ENCODE measurements at places on chromosomes 3 and 15. TPM values are rescaled to one million over a fixed set of nuclear protein-coding genes. Genes with fewer than 3 reads are reported as not detected.
A peak's percentile ranks its signal among the peaks of the same experiment; 100 is the strongest.

GRCh38 chr15:47750030-47750739, 32.9 kb downstream of the SEMA6D start:
- DNase-seq, result peak; percentile 79

GRCh38 chr3:116432795-116433194, 12.5 kb downstream of the LSAMP start:
- no peak for DNase-seq

GRCh38 chr3:171561596-171562323, 101.6 kb upstream of the TNIK start:
- DNase-seq, result no peak

TMEM158 gene
- 181 TPM for total RNA-seq

- DNase-seq, result no peak
Observed at GRCh38 chr3:94307588-94307987, 244.7 kb downstream of the NSUN3 start.

DNA sequence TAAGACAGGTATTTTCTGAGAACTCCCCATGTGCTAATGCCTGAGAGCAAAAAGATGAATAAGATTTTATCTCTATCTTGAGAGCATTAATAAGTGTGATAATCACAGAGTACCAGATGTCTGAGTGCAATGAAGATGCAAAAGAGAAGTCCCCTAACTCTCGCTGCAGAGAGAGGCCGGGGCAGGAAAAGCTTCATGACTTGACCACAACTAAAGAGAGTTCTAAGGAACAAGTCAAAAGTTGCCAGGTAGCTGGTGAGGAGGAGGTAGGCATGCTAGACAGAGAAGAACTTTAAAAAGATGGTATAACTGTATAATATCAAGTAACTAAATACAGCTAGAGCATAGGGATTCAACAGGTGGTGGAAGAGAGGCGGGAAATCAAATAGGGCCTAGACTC, 28.8 kb downstream of the MTMR10 start:
- no peak for DNase-seq

DNA sequence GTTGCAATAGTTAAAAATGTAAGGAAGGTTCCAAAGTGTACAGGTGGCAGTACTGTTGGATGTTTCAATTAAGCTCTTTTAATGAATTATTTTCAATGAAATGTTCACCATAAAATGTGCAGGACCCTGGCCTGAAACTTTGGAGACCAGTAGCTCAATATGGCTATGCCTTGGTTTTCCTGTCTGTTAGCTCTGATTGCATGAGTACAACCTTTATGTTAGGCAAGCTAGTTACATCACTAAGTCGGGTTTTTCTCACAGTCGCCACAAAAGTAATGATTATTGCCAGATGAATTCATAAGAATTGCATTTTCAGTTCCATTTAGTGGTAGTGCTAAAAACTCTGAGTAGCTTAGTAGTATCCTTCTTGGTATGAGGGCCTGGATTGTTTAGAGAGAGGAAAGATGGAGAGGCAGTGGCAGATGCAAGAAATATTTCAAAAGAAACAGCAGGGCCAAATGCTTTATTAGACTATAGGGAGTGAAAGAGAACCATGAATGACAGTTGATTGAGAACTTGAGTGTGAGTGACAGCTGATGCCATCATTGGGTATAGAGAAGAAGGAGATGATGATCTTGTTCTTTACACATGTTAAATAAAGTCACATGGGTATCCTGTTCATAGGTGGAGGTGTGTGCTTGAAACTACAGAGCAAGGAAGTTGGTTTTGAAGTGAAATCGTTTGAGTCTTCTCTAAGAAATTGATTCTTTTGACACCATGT, 109.5 kb downstream of the AKAP13 start:
- no peak for DNase-seq

CHRFAM7A gene
- 4.6 TPM for total RNA-seq

DNA sequence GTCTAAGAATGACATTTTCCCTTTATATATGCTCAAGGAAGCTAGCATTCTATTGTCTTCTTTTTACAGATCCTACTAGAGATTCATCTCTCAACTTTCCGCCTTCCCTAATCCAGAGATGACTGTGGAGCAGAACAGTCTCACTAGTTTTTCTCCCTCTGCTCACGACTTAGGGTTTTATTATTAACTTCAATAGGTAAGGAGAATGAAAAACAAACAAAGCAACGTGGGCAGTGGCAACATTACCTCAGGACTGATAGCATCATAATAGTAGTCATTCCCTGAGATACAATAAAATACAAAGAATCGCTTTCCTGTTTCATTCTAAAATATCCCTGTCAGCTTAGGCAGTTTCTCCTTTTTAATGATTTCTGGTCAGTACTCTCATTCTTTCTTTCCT, 154.3 kb upstream of the PLAAT1 start:
- no peak for DNase-seq

DNA sequence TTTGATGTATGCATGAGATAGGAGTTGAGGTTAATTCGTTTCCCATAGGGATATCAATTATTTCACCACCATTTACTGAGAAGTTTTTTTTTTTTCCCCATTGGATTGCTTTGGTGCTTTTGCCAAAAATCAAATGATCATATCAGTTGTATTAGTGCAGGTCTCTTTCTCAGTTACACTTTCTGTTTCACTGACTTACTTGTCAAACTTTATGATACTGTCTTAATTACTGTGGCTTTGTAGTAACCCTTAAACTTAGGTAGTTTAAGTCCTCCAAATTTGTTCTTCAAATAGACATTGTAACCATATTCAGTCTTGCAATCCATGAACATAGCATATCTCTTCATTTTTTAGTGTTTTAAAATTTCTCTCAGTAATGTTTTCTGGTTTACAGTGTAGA, 259.9 kb upstream of the SLCO3A1 start:
- no peak for DNase-seq

GREM1 gene
- total RNA-seq, result 138 TPM

DNA sequence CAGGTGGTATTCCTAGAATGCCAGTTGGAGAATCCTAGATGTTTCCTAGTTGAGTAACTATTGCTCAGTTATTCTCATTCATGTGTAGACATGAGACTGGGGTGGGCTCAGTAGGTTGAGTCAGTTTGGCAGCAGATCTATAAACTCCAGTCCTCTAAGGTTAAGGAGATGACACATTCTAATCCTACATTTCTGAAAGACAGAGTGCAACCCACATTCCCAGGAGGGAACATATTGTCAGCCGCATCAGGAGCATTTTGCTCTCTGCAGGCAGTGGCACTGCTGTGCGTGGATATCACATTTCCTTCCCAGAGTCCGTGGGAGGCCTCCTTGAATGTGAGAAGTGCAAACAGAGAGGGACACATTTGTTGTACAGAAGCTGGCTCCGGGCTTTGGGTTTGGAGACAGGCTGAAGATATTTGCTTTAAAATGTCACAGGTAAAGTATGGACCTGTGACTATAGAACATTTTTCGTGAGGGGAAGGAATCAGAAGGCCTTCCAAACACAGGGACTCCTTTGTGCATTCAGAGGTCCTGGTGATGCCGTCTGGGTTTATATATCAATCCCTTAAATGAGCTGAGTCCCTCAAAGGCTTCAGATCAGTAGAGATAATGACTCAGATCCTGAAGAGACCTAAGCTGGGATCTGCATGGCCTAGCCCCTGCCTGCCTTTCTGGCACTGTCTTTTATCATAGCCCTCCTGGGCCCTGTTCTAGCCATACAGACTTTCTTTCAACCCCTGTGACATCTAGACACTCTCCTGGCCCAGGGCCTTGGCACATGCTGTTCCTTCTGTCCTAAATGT, 156.5 kb downstream of the CADPS start:
- peak; percentile 15 for DNase-seq

- no peak for DNase-seq
Observed at GRCh38 chr3:37902674-37903073, 41.0 kb downstream of the CTDSPL start.

HRG gene
- total RNA-seq, result not detected

GRCh38 chr3:134325706-134326105, 48.5 kb downstream of the AMOTL2 start:
- DNase-seq, result no peak

- DNase-seq, result no peak
Observed at GRCh38 chr15:100893964-100894295, 14.3 kb downstream of the ALDH1A3 start.

GRCh38 chr3:141528800-141529199, 42.0 kb downstream of the RASA2 start:
- no peak for DNase-seq

DNA sequence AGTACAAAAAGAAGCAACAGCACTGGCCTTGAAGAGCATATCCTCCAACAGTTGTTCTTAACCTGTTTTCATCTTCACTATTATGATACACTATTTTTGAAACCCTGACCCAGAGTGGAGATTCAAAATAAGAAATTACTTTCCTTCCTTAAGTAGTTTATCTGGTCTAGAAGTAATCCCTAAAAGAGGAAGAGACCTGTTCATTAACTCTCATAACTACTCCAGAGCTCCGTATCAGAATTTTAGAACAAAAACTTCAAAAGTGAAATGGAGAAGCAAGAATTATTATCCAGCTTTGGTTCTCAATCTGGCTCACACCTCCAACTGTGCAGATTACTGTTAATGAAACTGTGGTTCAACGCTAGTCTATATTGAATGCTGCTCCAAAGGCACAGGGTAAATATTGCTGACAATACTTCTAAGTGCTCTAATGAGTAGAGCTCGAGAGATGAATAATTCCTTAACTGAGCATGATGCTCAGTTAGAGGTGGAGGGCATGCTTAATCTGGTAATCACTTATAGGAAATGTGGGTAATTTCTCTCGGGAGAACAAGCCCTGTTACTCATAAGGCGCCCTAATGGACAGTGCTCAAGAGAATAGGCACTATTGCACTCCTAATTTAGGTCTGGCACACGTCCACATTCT, 5.2 kb downstream of the LCMT2 start:
- DNase-seq, result no peak

GRCh38 chr3:29933802-29934490, 653.1 kb downstream of the RBMS3 start:
- no peak for DNase-seq

LRTM1 gene
- total RNA-seq, result not detected

- DNase-seq, result no peak
Observed at GRCh38 chr3:78052746-78053145, 1012.8 kb downstream of the ROBO2 start.

- DNase-seq, result peak; percentile 30
Observed at GRCh38 chr3:185176750-185177359, 24.0 kb upstream of the C3orf70 start.

EPHA3 gene
- 0.13 TPM for total RNA-seq

PLSCR4 gene
- 3.1 TPM for total RNA-seq

HRH1 gene
- 8.7 TPM for total RNA-seq

ITGB5 gene
- 173 TPM for total RNA-seq

- no peak for DNase-seq
Observed at GRCh38 chr3:152148579-152148978, 120.2 kb upstream of the MBNL1 start.

ZMYND10 gene
- 1.3 TPM for total RNA-seq

DNA sequence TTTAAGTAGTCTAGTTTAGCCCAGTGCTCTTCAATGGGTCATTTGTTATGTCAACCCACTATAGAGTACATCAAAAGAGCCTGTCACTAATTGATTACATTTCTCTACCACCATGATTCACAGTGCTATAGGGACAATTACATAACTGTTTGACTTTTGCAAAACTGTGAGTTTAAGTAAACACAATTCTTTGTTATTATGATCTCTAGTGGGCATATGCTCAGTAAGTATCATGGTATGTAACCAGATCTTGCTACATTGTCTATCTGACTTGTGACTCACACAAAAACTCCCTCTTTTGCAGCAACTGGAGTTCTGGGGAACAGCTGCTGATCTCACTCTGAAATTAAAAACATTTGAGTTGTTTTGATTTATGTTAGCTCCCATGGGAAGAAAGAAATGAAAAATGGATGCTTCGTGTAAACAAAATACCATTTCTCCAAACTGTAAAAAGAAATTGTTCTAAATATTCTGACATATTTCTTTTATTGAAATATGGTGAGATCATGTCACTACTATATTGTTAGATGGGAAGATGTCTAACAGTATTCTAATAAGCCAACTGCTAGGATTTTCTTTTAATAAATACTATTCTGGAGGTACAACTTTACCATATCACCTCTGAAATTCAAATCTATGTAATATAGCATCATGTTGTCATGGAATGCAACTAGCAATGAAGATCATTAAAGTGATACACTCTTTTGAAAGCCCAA, 470.4 kb downstream of the ROBO1 start:
- peak; percentile 96 for DNase-seq

DNA sequence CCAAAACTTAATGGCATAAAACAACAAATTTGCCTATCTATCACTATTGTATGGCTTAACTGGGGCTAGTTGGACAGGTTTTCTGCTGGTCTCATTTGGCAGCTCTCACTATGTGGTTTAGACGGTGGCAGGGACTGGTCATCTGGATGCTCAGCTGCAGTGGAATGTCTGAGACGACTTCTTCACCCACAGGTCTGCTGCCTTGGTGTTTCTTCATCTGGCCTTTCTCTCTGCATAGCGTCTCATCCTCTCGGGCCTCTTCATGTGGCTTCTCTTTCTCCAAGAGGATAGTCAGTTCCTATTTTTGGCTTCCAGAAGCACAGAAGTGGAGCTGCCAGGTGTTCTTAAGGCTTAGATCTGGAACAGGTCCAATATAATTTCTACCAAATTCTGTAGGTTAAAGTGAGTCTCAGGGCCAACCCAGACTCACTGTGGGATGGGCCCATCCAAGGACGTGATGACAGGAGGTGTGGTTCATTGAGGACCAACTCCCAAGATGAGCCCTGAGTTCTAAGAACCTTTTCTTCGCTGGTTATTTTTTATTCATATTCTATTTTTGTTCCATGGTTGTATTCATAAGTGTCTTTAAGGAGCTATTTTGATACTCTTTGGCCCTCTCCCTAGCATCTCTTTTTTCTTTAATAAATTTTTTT, 18.6 kb downstream of the UBE2Q2 start:
- DNase-seq, result peak; percentile 28

GRCh38 chr3:150428562-150428961, 20.5 kb downstream of the TSC22D2 start:
- peak; percentile 49 for DNase-seq

MEGF11 gene
- not detected for total RNA-seq

DNA sequence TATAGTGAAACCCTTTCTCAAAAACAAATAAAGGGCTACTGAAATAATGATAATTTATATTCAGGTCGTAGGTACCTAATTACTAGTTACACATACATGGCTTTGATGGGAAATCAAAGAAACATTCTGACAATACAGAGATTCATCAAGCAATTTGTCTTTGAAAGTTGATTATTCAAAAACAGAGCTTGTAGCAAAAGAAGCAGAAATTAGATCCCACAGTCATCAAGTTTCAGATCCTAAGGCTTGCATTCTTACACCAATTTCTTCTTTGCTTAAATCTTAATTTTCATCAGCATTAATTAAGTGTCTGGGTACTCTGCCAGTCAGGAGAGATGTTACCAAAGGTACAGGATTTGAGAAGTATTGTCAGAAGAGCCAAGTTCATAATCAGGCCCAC, 1.5 kb upstream of the HEXA start:
- DNase-seq, result no peak

ARPP21 gene
- total RNA-seq, result 2.1 TPM

DNA sequence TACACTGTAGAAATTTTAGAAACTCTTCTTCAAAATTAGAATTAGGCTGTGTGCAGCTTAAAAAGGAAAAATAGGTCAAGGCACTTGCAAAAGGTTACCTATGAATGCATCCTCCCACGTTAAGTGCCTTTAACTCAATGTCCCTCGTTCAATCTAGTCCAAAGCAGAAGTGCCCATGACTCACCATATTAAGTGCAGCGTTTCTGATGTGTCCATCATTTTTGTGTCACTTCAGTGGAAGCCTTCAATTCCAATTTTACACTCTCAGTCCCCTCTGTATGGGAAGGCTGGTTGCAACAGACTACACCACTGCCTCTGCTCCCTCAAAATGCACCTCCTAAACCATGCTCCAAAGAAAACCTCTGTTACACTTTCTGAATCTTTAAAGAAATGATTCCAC, 53.4 kb downstream of the FOXB1 start:
- no peak for DNase-seq

ZPLD1 gene
- total RNA-seq, result 1.1 TPM

- no peak for DNase-seq
Observed at GRCh38 chr15:88012233-88012632, 244.3 kb downstream of the NTRK3 start.

All from LHCN-M2 (cell line).